ENCODE measurements at places on chromosomes 3 and 15.

DNA sequence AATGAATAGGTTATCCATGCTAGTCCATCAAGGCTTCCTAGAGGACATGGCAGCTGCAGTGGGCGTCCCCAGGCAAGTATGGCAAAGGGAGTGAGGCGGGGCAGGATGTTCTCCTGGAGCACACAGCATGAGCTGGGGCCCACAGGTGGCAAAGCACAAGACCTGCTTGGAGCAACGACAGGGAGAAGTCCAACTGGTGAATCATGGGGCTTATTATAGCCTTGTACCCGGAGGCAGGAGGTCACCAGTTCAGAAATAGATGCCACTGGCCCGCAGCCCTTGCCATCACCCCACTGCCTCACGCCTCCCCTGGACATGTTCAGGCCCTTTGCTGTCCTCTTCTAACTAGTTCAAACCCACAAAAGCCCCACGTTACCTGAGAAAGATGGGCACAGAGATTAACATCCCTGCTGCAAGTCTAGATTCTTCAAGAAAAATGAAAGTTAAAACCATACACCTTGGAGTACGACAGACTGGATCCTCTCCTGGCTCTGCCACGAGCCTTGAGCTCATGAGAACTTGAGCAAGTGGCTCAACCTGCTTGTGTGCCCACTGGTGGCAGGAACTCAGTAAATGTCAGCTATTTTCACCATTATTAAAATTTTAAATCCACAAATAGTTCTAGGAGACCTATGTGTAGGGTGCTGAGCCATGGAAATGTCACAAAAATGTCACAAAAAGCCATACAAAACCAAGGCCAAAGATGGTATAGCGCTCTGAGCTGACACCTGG, 1.8 kb upstream of the SRGAP3 start:
- no peaks in the 10 kb centered on the region for H3K36me3 ChIP-seq
- no peak overlapping the region for H3K4me3 ChIP-seq

DNA sequence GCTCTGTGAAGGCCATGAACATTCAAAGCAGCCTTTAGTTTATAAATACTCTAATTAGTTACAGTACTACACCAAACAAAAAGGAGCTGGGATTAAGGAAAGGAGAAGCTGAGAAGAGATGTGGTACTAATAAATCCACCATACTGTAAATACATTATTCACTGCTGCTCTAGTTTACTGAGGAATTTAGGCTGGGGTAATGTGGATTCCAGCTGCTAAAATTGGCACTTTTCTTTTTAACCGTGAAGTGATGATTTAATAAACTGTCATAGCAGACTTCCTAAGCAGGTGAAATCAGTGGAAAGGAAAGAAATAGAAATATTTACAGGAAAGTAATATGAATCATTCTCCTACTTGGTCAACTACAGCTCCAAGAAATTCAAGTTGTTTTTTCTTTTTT, 88.7 kb downstream of the TFG start:
- no peaks in the 10 kb centered on the region for H3K4me1 ChIP-seq
- H3K4me3 ChIP-seq, result no peak overlapping the region
- no peak overlapping the region for H3K27ac ChIP-seq

- no peak for DNase-seq
- no peak overlapping the region for H3K4me3 ChIP-seq
- no peaks in the 10 kb centered on the region for H3K27me3 ChIP-seq
- no peaks in the 10 kb centered on the region for H3K4me1 ChIP-seq
- H3K36me3 ChIP-seq, result no peaks in the 10 kb centered on the region
- H3K27ac ChIP-seq, result no peak overlapping the region
Observed at GRCh38 chr3:140540262-140540661, 137.6 kb upstream of the TRIM42 start.

GRCh38 chr15:96075895-96076294, 254.6 kb upstream of the NR2F2 start:
- H3K27me3 ChIP-seq, result no peaks in the 10 kb centered on the region
- H3K4me1 ChIP-seq, result no peaks in the 10 kb centered on the region
- no peak overlapping the region for H3K4me3 ChIP-seq
- no peaks in the 10 kb centered on the region for H3K36me3 ChIP-seq
- no peak overlapping the region for H3K27ac ChIP-seq
- DNase-seq, result no peak

All from esophagus squamous epithelium (tissue), 5 donors.